Activated CD4-positive, alpha-beta T cell treated with anti-CD3 and anti-CD28 coated beads for 48 hours (primary cell): ENCODE measurements at places on chromosomes 7 and 10.

- no peak for DNase-seq
These were observed 141.8 kb upstream of the C1QL3 start for GRCh38 chr10:16663444-16663843.

- DNase-seq: no peak
These were observed 9.1 kb downstream of the SFMBT2 start for GRCh38 chr10:7401782-7402181.

DNA sequence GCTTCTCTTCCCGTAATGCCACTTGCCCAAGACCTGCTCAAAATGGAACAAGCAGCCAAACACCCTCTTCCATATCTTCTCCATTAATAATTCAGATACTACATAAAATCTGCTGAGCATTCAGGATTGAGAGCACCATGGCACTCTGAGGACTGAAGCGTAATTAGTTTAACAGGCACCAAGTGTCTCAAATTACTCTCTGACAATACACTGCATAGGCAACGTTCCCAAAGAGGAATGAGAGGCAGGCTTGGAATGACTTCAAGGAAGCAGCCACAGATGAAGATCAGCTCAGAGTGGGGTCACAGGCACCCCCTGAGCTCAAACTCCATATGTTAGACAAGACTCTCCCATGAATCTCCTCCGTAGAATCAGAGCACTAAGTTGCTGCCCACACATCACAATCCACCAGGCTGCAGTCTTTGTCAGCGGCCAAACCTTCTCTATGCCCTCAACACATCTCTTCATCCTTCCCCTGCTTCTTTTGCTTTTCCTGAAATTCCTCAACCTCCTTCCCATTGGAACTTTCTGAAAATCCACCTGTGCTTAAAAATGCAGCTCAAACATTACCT is 4.7 kb upstream of the ABLIM1 start:
- no peak for DNase-seq

DNA sequence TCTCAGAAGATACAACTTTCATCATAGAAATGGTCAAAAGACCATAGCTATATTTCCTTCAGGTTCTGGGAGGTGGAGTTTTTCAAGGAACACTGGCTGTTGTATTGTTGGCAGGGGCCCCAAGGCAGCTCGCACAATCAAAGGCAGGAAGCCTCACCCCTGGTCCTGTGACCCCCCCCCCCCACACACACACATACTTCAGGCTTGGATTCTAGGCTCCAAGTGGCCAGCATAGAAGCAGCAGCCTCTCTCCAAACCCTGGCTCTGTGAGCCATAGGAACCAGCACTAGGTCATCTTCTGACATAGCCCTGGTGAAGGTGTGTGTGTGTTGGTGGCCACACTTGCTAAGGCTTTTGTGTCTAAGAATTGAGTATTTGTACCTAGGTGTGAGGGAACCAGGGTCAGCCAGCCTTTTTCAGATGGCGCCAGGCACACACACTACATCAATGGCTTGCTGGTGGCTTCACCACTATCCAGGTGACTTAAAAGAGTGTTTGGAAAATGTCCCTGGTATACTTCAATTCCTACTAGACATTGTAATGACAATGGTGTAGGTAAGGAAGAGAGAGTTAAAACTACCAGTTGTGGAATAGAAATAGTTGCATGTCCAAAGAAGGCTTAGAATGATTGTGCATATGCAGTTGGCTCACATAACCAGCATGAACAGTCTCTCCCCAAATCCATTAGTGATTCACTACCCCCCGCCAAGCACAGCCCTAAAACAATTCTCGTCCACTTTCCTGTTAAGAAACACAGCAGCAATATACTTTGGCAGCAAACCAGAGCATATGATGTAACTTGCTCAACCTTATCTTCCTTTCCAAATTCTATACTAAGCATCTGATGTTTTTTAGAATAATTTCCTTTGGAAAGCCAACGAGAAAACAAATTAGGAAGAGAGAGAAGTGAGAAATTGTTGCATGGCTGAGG is 91.3 kb downstream of the AVL9 start:
- DNase-seq: no peak

GRCh38 chr10:124686707-124687376 is 57.3 kb downstream of the FAM53B start:
- no peak for DNase-seq

GRCh38 chr7:100483090-100483721 is 521 bp upstream of the NYAP1 start:
- peak; percentile 87 for DNase-seq

GRCh38 chr7:131489196-131489595 is 67.2 kb downstream of the PODXL start:
- no peak for DNase-seq
